Tibial nerve (tissue), 4 donors: ENCODE measurements at places on chromosomes 4 and X. TPM values are rescaled to one million over a fixed set of nuclear protein-coding genes. Genes with fewer than 3 reads are reported as not detected.
A peak's percentile ranks its signal among the peaks of the same experiment; 100 is the strongest.

OCRL gene
- 22.5 TPM for total RNA-seq

PLP1 gene
- total RNA-seq, result 256 TPM

ASB5 gene
- total RNA-seq, result not detected

DMP1 gene
- not detected for total RNA-seq

DNA sequence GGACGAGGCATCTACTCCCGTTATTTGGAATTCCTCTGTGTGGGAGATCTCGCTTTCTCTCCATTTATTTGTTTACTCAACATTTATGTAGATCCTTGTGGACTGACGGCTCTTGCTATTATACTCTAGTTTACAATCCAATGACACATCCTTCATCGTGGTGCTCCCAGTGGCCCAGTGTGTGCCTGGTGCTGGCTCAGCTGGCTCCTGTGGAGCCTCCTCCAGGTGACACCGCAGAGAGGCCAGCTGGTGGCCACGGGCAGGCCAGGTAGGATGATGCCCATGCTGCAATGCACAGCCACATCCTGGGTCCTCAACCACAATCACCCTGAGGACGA, 84.0 kb upstream of the AFAP1 start:
- no peak for DNase-seq

DNA sequence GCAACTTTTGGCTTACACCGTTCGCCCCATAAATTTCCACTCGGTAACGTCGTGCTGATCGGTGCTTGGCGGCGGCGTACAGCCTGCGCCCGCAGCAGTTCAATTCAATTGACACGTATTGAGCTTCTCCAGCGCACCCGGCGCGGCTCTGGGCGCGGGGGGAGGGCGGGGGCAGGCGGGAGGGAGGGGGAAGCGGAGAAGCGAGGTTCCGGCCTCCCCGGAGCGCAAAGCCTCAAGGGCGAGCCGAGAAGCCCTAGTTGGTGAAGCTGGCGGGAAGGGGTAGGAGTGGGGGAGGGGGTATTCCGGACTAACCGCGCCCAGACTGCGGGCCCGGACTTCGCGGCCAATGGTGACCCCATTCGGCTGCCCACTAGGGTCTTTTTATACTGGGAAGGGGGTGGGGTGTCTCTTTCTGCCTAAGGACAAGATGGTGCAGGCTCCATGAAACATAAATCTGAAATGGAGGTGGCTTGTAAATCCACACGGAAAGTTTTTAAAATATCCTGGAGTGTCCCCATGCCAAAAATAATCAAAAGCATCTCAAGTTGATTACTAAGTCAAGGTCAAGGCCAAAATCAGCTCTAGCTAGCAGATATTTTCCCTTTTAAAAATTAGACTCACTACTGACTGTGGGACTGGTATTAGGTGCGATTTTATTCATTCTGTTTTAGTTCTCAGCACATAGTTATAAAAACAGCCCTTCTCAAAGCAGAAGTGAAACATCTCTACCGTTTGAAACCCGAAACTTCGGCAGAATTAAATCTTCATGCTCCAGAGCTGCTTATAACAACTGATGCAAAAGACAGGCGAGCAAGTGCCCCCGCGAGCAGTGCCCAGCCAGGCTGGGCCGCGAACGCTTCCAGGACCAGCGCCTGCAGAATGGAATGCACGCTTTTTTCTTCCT, 1.5 kb upstream of the BCOR start:
- no peak for DNase-seq

- peak; percentile 54 for DNase-seq
These were observed at the start of gene HPRT1 for GRCh38 chrX:134460005-134460861. Gene HPRT1 (plus strand): TSS chrX:134460165. CDS start chrX:134460312, 147 bp downstream.

DNA sequence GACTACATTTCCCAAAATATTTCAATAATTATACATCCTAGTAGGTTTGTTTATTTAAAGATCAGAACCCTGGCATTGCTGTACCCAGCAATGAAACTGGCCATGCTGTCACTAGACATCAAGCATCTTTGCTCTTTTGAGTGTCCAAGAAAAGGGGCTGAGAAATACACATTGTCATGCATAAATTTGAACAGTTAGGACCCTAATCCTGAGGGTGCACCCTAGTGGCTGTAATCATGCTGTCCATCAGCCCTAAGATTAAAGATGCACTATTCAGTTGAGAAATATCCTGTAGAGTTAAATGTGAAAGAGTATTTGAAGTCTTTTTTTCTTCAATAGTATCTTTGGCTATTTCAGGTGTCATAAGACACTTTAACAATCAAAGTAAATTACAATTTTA, 108.8 kb downstream of the NFKB1 start:
- DNase-seq, result no peak

DNA sequence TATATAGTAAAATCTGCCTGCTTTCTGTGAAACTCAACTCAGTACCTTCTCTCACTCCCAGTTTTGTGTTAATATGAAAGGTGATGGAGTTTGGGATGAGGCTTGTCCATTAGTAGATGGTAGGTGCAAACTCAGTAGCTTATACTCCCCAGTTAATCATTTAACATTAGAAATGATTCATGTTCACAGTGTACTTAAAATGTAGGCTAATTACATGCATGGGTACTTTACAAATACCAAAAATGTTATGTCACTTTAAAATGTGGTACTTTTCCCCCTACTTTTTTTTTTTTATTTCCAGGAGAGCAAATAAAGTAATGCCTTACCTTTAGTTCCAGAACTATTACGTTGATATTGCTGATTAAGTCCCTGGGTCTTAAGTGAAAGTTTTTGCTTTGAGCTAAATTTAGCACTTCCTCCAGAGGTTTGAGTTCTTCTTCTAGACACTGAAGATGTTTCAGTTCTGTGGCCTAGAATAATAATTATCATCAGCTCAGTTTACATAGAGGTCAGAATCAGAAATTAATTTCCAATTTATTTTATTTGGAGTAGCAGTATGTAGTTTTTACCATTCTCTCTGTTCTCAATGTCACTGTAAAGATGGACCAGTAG, 3.0 kb downstream of the IL2 start:
- no peak for DNase-seq
